NCI-H187 treated with DMSO at 0.1 percent for 48 hours (cell line): ENCODE measurements at places on chromosomes 7 and 10.

- DNase-seq, result no peak
Measured at GRCh38 chr7:150891740-150892139, 39.4 kb downstream of the AOC1 start.

DNA sequence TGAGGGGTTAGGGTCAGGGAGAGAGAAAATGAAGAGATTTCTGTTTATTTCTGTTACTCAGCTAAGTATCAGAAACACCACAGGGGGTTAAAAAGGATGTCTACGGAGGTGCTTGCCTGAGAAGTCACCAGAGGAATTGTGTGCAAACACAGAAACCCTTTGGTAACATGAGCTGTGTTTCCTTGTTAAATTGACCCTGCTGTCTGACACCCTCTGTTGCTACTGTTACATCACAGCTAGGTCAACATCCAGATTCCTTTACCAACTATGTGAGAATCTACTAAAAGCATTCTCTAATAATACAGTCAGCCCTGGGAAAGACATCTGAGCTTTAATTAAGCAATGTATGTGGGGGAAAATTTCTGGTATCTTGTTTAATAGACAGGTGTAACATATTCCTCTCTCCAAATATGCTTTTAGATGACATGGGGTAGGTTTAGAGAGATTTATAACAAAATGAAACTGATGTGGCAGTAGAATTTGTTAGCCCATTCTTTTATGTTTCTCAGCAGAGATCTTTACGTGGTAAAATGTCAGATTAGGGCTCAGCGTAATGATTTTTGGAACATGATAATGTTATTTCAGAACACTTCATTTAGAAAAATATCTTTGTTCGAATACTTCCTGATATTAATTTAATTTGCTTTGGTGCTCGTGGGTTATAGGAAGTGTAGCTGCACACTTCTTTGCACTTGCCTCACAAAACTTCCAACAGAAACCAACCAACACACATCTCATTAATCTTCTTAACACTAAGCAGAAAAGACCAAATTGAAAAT lies 168.0 kb upstream of the AHR start:
- DNase-seq, result no peak

DNA sequence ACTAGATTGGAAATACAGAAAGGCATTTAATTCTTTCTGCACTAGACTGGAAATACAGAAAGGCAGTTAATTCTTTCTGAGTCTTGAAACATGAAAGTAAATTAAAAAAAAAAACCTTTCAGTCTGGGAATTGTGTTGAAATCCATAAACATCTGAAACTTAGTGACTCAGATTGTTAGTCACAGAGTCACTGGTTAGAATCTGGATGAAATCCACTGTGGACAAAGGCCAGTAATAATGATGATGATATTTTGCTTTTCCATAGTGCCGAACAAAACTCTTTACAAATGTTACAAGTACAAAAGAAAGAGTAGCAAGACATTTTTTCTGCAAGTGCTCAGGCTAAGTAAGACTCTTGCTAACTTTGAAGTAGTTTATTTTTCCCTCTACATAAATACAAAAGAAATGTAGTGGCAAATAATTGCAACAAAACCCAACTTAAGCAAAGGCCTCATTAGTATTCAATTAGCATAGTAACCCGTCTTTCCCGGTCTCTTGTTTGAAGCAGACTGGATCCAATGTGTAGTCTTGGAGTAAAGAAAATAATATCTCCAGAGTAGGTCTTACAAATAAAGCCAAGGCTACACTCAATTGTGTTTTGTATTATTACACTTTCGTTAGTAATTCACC lies 5.8 kb upstream of the PRTFDC1 start:
- DNase-seq, result no peak

DNA sequence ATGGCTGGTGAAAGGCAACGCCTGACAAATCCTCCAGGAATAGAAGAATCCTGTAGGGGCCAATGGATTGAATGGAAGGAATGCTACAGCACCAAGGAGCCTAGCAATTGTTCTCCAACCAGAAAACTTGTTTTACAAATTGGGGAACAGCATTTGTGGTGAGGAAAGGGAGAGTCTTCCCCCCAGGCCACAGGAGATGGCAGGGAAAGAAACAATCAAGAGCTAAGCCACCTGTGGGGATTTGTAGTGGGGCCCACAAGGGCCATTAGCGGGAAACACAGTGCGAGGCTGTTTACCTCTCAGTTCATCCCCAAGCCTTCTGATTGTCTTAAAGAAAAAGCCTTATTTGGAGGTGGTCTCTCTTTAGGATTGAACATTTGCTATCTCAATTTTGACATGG lies 48.5 kb upstream of the KCNMA1 start:
- no peak for DNase-seq

GRCh38 chr7:47318395-47319182 lies 263.3 kb downstream of the TNS3 start:
- DNase-seq, result no peak

- DNase-seq, result no peak
Measured at GRCh38 chr10:108454793-108455192, 1290.3 kb upstream of the SORCS1 start.

DNA sequence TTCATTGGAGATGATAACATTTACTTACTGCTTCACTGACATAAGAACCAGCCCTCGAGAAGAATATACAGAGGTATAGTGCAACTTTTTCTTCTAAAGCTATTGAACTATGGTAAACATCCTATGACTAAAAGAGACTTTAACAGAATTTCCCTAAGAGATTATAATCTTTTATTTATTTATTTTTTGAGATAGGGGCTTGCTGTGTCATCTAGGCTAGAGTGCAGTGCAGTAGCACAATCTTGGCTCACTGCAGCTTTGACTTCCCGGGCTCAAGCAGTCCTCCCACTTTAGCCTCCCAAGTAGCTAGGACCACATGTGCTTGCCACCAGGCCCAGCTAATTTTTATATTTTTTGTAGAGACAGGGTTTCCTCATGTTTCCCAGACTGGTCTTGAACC lies 258.5 kb upstream of the FERD3L start:
- no peak for DNase-seq

DNA sequence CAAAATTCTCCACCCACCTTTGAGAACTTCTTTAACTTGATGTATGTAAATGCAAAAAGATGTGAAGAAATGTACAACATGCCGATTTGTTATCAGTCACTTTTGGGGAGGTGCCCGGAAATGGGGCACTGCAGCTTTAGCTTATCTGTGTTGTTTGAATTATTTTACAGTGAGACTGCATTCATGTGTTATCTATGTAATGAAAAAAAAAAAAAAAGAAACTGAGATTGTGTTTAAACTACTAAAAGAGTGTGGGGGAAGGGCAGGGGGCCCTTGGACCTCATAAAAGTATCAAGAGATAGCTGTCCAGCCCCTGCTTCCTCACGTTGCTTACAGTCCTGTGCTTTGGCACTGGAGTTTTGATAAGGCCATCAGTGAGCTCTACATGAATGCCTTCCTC lies 259.4 kb downstream of the STK31 start:
- DNase-seq, result no peak

DNA sequence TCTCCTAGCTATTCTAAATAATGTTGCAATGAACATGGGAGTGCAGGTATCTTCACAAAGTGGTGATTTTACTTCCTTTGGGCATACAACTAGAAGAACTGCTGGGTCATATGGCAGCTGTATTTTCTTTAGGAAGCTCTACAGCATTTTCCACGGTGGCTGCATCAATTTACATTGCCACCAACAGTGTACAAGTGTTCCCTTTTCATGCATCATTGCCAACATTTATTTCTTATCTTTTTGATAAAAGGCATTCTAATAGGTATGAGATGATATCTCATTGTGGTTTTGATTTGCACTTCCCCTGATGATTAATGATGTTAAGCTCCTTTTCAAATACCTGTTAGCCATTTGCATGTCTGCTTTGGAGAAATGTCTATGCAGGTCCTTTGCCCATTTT lies 52.6 kb downstream of the NT5C2 start:
- no peak for DNase-seq

- no peak for DNase-seq
Measured at GRCh38 chr7:7720750-7721621, 2.6 kb upstream of the RPA3 start.

DNA sequence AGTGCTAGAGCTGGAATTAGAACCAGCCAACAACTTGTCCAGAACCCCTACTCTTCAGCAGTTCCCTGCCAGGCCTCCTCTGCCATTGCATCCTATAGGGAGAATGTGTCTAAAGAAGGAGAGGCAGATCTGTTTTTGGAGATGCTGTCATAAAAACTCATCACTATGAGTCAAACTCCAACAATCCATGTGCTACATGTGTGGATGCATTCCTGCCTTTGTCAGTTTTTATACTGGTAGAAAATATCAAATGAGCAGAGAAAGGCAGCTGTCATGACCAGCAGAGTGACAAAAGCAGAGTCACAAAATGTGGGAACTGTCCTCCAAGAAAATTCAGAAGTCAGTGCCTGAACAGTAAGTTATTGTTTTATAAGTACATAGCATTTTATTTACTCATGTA lies 93.0 kb downstream of the ABLIM1 start:
- no peak for DNase-seq

DNA sequence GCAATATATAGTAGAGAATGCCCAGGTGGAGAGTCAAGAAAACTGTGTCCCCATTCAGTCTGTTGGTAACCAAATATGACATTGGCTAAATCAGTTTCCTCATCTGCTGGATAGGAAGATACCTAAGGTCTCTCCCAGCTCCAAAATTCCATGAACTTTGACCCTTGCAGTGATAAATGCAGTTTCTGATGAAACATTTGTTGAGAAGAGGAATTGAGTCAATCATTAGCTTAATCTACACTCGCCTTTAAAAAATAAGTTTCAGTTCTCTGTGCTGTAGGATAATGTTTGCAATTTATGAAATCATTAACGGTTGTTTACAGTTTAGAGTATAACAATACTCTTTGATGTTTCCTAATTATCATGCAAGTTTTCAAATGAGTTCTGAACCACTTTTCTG lies 38.0 kb upstream of the SLC25A13 start:
- no peak for DNase-seq

GRCh38 chr7:2709553-2710285 lies 21.7 kb downstream of the AMZ1 start:
- DNase-seq, result no peak

- DNase-seq, result no peak
Measured at GRCh38 chr7:77266291-77266794, 66.7 kb upstream of the FGL2 start.

GRCh38 chr10:68235581-68235980 lies 3.7 kb upstream of the ATOH7 start:
- DNase-seq, result no peak

- DNase-seq, result no peak
Measured at GRCh38 chr10:12806228-12807095, 195.1 kb downstream of the CCDC3 start.

GRCh38 chr10:18333621-18334020 lies 193.4 kb downstream of the CACNB2 start:
- DNase-seq, result no peak

DNA sequence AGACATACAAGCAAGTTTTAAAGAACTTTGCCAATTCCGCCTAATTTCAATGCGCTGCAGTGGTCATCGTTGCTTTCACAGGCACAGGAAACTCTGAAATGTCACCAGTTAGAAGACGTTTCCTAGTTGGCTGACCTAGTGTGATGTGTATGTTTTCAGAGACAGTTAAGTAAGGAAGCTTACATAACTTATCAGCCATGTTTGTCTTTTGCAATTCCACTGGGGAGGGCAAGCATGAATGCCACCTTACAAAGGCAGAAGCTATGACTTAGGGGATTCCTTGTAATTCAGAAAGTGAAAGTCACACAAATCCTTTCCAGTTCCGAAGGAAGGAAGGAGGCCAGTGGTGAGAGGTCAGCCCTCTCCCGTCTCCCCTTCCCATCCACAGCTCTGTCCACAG lies 15.0 kb upstream of the NPS start:
- DNase-seq, result no peak

GRCh38 chr10:127408733-127409132 lies 140.4 kb upstream of the NPS start:
- no peak for DNase-seq

DNA sequence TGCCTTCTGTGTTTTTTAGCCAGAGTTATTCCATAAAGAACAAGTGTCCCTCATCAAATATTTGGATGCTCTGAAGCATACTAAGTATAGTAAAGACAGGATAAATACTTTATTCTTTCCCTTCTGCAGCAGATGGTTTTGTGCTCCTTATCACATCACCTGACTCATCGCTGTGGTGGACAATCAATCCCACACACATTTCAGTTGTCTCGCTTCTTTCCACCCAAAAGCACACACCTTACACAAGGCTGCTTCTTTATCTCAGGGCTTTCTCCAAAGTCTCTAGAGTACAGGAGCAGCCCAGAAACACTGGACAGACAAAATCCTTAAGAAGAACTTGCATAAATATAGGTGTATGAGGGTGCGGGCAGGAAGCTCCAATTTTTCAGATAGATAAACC lies 43.4 kb downstream of the IGF2BP3 start:
- no peak for DNase-seq

DNA sequence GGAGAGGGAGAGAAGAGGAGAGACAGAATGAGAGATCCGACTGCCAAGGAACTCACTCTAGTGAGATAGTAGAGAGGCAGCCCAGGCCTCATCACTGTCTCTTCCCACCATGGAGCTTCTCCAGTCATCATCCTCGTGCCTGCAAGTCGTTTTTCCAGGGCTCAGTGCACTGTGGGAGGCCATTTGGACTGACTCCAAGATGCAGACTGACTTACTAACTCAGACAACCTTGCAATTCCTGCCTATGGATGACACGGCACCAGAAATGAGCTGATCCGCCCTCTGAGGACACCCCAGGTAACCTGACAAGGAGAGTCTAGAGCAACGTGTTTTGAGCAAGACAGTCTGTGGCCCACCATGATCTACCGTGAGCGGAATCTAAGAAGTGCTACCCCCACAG lies 154.9 kb downstream of the GLI3 start:
- no peak for DNase-seq

GRCh38 chr10:71838264-71839211 lies 12.5 kb downstream of the PSAP start:
- no peak for DNase-seq

DNA sequence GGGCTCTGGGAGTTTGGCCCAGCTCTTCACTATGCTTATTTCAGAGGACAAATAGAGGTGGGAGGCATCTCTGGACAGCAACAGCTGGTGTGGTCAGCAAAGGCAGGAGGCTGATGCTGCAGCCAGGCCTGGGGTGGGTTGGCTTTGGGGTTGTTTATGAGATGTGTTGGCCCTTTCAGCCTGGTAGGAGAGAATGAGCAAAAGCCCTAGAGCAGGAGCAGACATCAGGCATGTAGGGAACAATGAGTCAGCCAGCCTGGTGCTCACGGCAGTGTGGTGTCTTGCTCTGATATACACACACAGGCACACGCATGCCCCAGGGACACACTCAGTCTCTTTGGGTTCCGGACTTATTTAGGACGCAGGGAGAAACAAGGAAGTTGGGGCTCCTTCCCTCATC lies 157.1 kb downstream of the PRKCQ start:
- no peak for DNase-seq

GRCh38 chr10:129090618-129091366 lies 376.2 kb upstream of the MGMT start:
- DNase-seq, result no peak

DNA sequence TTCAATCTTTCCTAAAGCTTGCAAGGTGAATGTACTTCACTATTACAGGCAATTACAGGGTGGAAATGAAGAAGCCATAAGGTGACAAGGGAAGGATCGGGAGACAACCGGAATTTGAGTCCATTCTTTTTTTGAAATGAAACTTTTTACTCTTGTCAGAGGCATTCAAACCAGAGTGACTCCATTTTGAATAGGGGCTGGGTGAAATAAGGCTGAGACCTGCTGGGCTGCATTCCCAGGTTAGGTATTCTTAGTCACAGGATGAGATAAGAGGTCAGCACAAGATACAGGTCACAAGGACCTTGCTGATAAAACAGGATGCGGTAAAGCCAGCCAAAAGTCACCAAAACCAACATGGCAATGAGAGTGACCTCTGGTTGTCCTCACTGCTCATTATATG lies 363.3 kb downstream of the TYW1 start:
- no peak for DNase-seq

- no peak for DNase-seq
Measured at GRCh38 chr10:130300608-130301020, 164.4 kb downstream of the GLRX3 start.
